CD4-positive, alpha-beta T cell treated with Interleukin-6 at 100 ng/mL for 8 hours (primary cell): ENCODE measurements at places on chromosomes 16 and 17.

GRCh38 chr17:74259667-74260524, 14.1 kb upstream of the DNAI2 start:
- DNase-seq, result no peak

DNA sequence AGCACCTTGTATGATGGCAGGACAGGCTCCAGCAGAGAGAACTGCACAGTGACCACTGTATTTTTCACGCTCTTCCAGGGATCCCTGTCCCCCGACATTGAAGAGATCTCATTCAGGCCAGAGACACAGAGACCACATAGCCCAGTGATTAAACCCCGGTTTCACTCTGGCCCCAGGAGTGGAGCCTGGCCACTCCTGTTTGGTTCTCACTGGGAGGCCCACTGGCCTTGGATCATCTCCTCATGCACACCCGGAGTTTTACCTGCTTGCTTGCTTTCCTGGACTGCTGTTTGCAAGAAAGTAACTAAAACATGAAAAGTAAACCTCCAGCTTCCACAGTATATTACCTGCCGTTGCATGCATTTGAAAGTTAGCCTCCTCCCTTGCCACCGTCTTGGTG, 13.2 kb upstream of the CLEC18C start:
- no peak for DNase-seq

GRCh38 chr17:69122065-69122464, 19.6 kb downstream of the ABCA6 start:
- DNase-seq, result no peak

DNA sequence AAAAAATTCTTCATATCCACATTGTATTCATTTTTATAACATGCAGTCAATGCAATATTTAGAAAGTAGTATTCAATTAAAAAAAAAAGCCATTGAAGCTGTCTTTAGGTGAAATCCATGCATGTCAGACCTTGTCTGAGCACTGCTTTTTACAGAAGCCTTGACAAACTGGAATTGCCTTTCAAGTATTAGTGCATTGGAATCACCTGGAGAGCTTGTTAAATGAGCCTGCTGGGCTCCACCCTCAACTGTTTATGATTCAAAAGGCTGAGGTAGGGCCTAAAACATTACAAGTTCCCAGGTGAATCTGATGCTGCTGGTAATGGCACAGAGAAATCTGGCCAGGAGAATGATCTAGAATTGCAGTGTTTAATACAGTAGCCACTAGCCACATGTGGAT, 85.8 kb downstream of the HIC1 start:
- DNase-seq, result no peak

GRCh38 chr17:21275579-21276263, 8.8 kb upstream of the MAP2K3 start:
- peak; percentile 93 for DNase-seq

- DNase-seq, result no peak
These were observed 13.4 kb upstream of the ADCY7 start for GRCh38 chr16:50252874-50253513.

GRCh38 chr17:4499431-4500190, 930 bp downstream of the SPNS2 start:
- DNase-seq, result no peak

DNA sequence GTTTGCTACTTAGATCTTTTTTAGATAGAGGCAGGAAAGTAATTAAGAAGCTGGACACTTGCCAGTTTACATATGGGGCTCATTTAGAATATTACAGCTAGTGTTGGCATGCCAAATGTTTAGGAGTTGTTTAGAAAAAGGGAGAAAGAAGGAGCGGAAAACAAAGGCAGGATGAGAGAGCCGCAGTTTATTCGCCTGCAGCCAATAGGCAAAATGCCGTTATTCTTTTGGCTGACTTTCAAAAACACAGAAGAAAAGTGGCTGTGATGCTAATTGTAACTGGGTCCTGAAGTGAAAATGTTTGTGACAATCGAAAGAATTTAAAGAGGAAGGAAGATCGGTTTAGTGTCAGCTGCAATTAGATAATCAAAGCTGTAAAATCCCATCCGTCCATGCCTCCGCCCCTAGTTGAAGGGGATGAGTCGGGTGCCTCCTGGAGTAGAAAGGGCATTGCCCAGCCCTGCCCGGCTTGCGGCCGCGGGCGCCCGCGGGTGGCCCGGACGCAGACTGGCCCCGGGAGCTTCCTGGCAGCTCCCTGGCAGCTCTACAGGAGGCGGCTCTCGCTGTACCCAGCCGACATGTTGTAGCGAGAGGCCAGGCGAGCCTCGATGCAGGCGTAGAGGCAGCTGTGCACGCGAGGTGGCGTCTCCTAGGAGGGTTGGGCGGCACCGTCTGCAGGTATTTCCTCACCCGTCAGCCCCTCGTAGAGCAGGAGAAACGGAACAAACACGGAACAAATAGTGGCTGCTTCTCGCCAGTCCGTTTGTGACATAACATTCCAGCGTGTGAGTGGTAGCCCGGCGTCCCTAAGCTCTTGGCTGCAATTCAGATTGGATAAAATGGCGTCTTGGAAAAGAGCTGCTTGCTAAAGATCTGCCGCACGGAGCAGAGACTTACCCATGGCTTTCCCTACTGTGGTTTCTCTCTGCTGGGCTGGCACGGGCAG, 82.2 kb downstream of the TNRC6C start:
- DNase-seq, result peak; percentile 28

- no peak for DNase-seq
These were observed 7.4 kb downstream of the MAF start for GRCh38 chr16:79593074-79593531.

DNA sequence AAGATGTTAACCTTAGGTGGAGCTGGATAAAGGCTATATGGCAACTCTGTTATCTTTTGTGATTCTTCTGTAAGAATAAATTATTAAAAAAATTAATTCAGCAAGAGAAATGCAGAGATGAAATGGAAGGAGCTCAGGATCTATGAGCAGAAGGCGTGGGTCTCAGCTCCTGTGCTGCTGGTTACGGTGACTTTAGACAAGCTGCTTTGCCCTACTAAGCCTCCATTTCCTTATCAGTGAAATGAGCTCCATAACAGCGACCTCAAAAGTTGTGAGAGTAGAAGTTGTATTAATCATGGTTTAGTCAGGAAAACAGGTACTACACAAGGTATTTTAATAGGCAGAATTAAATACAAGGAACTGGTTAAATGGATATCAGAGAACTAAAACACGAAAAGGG, 48.2 kb upstream of the FOXJ1 start:
- no peak for DNase-seq

GRCh38 chr17:41925991-41926590, 4.3 kb upstream of the ODAD4 start:
- no peak for DNase-seq
